ENCODE measurements at places on chromosomes 3 and 15.

DNA sequence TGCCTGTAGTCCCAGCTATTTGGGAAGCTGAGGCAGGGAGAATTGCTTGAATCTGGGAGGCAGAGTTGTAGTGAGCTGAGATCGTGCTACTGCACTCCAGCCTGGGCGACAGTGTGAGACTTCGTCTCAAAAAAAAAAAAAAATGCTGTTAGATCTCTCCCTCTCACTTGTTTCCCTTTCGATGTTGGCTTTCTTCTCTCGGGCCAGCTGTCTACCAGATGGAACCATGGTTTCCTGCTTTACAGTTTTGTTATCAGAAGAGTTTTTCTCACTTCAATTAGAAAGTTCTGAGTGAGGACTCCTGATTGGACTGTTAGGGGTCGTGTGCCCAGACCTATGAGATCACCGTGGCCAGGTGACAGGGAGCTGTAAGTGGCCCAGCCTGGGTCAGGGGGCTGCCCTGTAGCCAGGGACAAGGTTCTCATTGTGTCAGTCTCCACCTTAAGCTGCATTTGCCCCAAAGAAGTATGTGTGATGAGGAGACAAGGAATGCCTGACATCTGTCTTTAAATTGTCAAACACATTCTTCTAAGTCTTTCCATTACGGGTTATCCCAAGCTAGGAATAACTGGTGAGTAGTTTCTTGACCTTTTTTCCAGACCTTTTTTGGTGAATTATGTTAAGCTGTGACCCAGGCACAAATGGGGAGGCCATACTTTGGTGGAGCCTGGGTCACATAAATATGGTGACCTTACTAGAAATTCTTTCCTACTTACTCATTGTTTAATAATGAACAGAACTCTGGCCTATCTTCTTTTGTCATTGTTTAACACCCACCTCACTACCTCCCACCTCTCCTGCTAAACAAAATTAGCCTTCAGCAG, 25.2 kb downstream of the SNAPC5 start:
- DNase-seq, result peak; percentile 64

- no peak for DNase-seq
These were observed 487.1 kb upstream of the CNTN3 start for GRCh38 chr3:75101329-75102147.

DNA sequence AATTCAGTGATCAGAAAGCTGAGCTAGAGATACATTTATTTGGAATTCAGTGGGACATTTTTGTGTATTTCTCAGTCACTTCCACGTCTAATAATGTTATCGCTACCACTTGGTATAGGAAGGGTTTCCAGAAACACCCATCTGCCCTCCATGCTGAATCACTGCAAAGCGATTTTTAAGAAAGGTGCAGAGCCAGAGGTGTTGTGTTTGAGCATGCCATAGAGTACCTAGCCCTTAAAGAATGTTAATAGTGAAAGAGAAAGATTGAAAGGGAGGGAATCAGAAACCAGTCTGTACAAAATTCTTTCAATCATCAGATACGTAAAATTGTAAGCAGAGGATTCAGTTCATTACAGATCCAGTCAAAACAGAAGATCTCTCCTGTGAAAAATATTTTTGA, 80.1 kb upstream of the ARL6 start:
- no peak for DNase-seq

GRCh38 chr3:87390353-87390752, 114.0 kb upstream of the POU1F1 start:
- no peak for DNase-seq

- DNase-seq, result no peak
These were observed at the start of gene SMCO1 for GRCh38 chr3:196514913-196515621. Gene SMCO1, minus strand, starts transcription at chr3:196515346. Its CDS starts 137 bp downstream, at chr3:196515209.
